Endothelial cell (in vitro differentiated cells): ENCODE measurements at places on chromosomes 5 and 9.
A peak's percentile ranks its signal among the peaks of the same experiment; 100 is the strongest.

GRCh38 chr5:40141418-40141817 is 538.3 kb upstream of the PTGER4 start:
- DNase-seq = no peak
- no peak overlapping the region for H3K4me3 ChIP-seq
- no peaks in the 10 kb centered on the region for H3K36me3 ChIP-seq
- H3K27me3 ChIP-seq = no peaks in the 10 kb centered on the region
- peaks cover 4% of the 10 kb centered on the region for H3K4me1 ChIP-seq

GRCh38 chr5:163870441-163870840 is 365.0 kb downstream of the MAT2B start:
- H3K27me3 ChIP-seq = no peaks in the 10 kb centered on the region
- DNase-seq = no peak
- no peak overlapping the region for H3K4me3 ChIP-seq
- H3K36me3 ChIP-seq = no peaks in the 10 kb centered on the region

GRCh38 chr9:103186959-103187358 is 191.8 kb downstream of the CYLC2 start:
- H3K4me1 ChIP-seq = no peaks in the 10 kb centered on the region
- no peak for DNase-seq
- H3K27me3 ChIP-seq = peaks cover 3% of the 10 kb centered on the region
- H3K27ac ChIP-seq = no peak overlapping the region
- no peak overlapping the region for H3K4me3 ChIP-seq

DNA sequence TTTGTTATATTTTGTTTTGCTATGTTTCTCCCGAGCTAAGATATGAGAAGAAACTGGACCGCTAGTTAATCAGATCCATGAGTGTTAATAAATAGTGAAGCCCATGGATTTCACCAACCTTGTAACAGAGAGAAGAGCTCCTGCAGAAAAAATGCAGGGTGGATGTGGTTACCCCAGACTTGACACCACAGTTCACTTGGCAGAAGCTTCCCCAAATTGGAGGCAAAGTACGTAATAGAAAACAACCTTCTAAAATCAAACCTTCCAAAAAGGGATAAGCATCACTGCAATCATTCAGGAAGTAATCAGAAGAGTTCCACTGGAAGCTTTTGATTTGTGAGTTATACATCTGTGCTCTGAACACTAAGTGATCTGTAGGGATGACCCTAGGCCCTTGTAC is 267.5 kb downstream of the ACTL7B start:
- H3K27ac ChIP-seq = no peak overlapping the region
- H3K4me3 ChIP-seq = no peak overlapping the region
- DNase-seq = no peak
- H3K36me3 ChIP-seq = no peaks in the 10 kb centered on the region
- no peaks in the 10 kb centered on the region for H3K4me1 ChIP-seq
- no peaks in the 10 kb centered on the region for H3K27me3 ChIP-seq

DNA sequence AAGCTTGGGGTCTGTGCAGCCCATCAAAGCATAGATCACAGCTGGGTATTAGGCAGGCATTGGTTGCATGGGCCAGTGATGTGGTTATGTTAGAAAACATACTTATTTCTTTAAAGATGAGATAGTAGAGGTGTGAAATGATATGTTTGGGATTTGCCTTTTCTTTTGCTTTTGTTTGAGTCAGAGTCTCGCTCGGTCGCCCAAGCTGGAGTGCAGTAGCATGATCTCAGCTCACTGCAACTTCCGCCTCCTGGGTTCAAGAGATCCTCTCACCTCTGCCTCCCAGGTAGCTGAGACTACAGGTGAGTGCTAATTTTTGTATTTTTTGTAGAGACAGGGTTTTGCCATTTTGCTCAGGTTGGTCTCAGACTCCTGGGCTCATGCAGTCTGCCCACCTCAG is 84.8 kb downstream of the PDE6A start:
- H3K4me1 ChIP-seq = peaks cover 14% of the 10 kb centered on the region
- DNase-seq = no peak
- H3K27me3 ChIP-seq = peaks cover 4% of the 10 kb centered on the region
- no peak overlapping the region for H3K27ac ChIP-seq
- no peaks in the 10 kb centered on the region for H3K36me3 ChIP-seq

GRCh38 chr5:7546555-7546954 is 150.6 kb downstream of the ADCY2 start:
- no peaks in the 10 kb centered on the region for H3K36me3 ChIP-seq
- no peak overlapping the region for H3K27ac ChIP-seq
- H3K27me3 ChIP-seq = no peaks in the 10 kb centered on the region
- no peak for DNase-seq
- no peak overlapping the region for H3K4me3 ChIP-seq

- peaks cover 4% of the 10 kb centered on the region for H3K27me3 ChIP-seq
- no peak overlapping the region for H3K4me3 ChIP-seq
- DNase-seq = no peak
- H3K27ac ChIP-seq = no peak overlapping the region
- H3K4me1 ChIP-seq = no peaks in the 10 kb centered on the region
- H3K36me3 ChIP-seq = no peaks in the 10 kb centered on the region
These were observed 172.3 kb upstream of the PPP1R26 start for GRCh38 chr9:135307300-135307699.

- H3K27me3 ChIP-seq = peaks cover 4% of the 10 kb centered on the region
- no peaks in the 10 kb centered on the region for H3K36me3 ChIP-seq
- no peak overlapping the region for H3K4me3 ChIP-seq
- H3K27ac ChIP-seq = no peak overlapping the region
These were observed 387.2 kb downstream of the ARHGEF28 start for GRCh38 chr5:74013222-74013621.

DNA sequence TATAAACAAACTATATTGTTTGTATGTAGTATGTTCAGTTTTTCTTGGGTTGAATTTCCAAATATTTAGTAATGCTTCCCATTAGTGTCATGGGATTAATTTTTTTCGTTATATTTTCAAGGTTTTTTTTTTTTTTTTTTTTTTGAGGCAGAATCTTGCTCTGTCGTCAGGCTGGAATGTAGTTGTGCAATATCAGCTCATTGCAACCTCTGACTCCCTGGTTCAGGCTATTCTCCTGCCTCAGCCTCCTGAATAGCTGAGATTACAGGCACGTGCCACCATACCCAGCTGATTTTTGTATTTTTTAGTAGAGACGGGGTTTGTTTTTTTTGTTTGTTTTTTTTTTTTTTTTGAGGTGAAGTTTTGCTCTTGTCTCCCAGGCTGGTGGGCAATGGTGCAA is 10.6 kb downstream of the DDX46 start:
- H3K4me3 ChIP-seq = no peak overlapping the region
- no peak for DNase-seq
- H3K36me3 ChIP-seq = peaks cover 15% of the 10 kb centered on the region
- H3K27me3 ChIP-seq = no peaks in the 10 kb centered on the region

DNA sequence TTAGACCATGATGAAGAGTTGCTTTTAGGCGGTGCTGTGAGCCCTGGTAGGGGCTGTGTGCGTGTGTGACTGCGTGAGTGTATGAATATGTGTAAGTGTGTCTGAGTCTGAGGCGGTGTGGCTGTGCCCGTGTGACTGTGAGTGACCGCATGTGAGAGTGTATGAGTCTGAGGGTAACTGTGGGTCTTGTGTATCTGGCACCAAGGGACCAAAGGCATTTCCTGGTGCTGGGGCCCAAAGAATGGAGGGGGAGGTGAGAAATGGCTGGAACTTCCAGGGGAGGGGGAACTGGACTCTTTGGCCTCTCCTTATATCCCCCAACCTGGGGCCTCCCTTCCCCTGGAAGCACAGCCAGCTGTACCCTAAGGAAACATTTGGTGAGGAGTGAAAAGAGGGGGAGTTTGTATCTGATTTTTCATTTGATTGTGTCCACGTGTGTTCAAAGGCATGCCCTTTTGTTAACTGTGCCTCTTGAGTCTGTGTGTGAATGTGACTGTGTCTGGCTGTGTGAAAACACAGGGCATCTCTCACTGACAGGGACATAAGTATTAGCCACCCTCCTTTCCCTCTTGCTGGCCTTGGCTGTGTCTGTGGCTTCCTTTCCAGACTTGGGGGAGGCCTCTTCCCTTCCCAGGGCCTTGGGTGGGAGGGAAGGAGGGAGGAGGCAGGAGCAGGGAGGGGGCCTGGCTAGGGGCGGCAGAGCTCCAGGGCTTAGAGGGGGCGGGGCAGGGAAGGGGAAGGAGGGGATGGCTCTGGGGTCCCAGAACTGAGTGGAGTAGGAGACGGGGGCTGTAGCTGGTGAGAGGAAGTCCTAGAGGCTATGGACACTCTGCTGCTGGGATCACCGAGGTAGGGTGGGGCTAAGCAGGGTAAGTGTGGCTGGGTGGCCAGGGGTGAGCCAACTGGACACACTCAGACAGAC is 1.4 kb downstream of the IL11RA start:
- peaks cover 4% of the 10 kb centered on the region for H3K36me3 ChIP-seq
- H3K4me1 ChIP-seq = peaks cover 24% of the 10 kb centered on the region
- peak overlapping the region; percentile 90 for H3K4me3 ChIP-seq
- peaks cover 14% of the 10 kb centered on the region for H3K27me3 ChIP-seq

- H3K4me3 ChIP-seq = no peak overlapping the region
- peaks cover 3% of the 10 kb centered on the region for H3K36me3 ChIP-seq
- H3K27ac ChIP-seq = no peak overlapping the region
- no peak for DNase-seq
- H3K27me3 ChIP-seq = peaks cover 9% of the 10 kb centered on the region
These were observed 51.2 kb upstream of the ZNF366 start for GRCh38 chr5:72558383-72558782.

DNA sequence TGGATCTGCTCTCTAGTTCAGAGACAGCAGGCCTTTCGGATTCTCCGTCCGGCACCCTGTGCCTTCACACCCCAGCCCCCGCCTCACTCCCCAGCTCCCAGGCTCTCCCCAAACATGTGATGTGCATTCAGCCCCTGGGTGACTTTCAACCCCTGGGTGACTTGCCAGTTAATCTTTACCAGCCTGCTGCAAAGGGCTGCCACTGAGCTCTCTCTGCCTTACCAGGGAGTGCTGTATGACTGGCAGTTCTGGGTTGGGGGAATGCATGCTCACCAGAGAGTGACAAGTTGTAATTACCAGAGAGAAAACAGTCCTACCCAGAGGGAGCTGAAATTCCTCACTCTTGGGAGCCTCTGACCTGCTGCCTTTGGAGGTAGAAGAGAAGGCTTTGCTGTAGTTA is 4.9 kb upstream of the ADRA1B start:
- peaks cover 12% of the 10 kb centered on the region for H3K27me3 ChIP-seq
- DNase-seq = no peak
- H3K36me3 ChIP-seq = no peaks in the 10 kb centered on the region
- H3K4me1 ChIP-seq = peaks cover 17% of the 10 kb centered on the region

DNA sequence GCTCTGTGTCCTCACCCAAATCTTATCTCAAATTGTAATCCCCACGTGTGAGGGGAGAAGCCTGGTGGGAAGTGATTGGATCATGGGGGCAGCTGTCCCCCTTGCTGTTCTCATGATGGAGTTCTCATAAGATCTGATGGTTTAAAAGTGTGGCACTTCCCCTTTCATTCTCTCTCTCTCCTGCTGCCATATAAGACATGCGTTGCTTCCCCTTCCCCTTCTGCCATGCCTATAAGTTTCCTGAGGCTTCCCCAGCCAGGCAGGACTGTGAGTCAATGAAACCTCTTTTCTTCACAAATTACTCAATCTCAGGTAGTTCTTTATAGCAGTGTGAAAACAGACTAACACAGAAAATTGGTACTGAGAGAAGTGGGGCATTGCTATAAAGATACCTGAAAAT is 107.7 kb downstream of the DMAC1 start:
- H3K27me3 ChIP-seq = no peaks in the 10 kb centered on the region
- peaks cover 6% of the 10 kb centered on the region for H3K4me1 ChIP-seq
- no peak overlapping the region for H3K27ac ChIP-seq

GRCh38 chr9:81150016-81150625 is 539.2 kb downstream of the TLE1 start:
- no peak for DNase-seq
- no peaks in the 10 kb centered on the region for H3K36me3 ChIP-seq
- H3K4me3 ChIP-seq = no peak overlapping the region
- H3K4me1 ChIP-seq = no peaks in the 10 kb centered on the region
